ENCODE measurements at places on chromosomes 3 and 15.

DNA sequence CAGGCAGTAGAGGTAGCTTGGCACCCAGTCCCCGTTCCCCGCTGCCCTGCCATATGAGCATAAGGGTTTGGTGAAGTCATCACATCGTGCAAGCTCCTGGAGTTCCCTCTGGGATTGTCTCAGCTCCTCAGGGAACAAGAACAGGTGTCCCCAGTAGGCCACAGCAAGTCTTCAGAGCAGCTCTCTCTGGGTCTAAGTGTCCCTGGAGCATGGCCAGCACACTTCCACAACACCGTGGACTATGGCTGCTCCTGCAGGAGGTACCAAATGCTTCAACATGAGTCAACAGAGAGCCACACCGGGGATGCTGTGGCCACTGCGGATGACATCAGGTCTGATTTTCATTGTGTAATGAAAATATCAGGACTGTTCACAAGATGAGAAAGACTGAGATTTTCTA, 23.1 kb downstream of the ABHD6 start:
- no peak for DNase-seq

DNA sequence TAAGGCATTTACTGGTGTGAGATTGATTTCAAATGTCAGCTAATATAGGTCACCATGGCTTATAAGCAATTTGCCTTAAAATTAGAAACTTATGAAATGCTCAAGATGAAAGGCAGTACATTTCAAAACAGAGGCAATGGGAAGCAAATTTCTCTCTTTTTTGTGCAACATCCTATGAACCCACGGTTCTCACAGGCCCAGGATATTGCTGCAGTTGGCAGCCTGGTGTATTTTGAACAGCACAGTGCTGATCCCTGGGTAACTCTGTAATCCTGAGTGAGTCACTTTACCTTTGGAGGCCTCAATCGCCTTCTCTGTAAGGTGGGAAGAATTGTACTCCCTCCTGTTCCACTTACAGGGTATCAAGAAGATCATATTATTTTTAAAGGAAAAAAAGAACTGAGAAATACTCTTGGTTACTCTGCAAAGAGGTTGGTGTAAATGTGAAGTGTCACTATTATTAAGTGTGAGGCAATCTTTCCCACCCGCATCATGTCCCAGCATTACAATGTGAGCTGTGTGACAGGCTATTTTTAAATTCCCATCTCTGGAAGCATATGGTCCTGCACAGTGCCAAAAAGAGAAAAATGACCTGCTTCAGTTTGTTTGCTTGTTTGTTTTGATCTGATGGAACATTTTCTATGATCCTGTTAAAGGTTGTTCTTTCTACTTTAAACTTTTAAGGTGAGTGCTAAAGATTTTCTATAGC, 190.1 kb upstream of the LPP start:
- no peak for DNase-seq

DNA sequence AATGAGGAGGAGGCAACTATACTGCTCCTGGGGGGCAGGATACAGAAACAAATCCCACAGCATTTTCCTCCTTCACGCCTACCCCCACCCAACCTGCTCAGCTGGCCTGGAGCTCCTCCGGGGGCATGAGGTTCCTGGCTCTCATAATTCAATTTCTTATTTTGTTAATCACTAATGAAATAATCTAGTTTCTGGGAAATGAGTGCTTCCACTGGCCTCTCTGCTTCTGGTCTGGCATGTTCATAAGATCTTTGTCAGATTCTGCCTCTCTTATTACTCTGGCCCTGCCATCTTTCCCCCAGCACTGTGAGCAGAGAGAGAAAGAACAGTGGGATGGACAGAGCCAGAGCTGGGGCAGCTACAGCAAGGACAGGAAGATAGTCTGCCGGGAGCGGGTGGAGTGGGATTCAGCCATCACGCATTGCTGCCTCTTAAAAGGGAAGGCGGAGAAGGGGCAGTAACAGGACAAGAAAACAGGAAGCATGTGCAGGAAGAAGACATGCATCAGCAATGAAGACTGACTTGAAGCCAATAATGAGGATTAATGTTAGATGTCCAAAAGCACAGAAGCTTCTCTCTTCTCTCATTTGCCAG, 13.6 kb downstream of the RPAP1 start:
- no peak for DNase-seq

DNA sequence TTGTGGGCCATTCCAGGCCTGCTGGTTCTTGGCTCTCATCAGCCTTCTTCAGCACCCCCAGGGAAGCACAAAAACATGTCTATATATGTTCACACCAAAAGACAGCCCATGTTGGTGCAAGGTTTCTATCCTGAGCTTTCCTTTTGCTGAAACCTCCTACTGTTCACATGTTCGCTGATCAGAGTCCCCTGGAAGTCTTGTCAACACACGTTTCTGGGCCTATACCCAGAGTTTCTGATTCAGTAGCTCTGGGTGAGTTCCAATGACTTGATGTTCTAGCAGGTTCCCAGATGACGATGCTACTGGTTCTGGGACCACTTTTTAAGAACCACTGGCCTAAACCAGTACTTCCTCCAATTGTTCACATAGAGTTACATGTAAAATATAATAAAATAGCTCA, 46.0 kb downstream of the SUCNR1 start:
- DNase-seq, result no peak

GRCh38 chr15:68526269-68526668, 52.5 kb upstream of the CORO2B start:
- no peak for DNase-seq

- no peak for DNase-seq
Observed at GRCh38 chr3:196268284-196269163, 19.0 kb downstream of the PCYT1A start.

DNA sequence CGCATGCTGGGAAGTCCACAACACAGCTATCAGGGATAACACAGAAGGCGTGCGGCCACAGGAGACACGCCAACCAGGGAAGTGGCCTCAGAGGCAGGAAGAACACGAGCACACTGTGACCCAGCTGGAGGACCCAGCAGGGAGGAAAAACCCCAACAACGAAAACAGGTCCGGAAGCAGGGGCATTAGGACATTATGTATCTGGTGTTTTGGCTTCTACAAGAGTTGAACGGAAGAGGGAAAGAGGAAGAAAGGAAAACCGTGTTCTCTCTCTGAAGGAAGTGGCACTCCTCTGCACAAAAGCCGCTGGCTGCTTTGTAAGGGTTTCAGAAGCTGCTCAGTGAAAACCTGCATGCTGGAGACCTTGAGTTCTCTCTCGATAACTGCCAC, 61.8 kb downstream of the HACD2 start:
- no peak for DNase-seq

DNA sequence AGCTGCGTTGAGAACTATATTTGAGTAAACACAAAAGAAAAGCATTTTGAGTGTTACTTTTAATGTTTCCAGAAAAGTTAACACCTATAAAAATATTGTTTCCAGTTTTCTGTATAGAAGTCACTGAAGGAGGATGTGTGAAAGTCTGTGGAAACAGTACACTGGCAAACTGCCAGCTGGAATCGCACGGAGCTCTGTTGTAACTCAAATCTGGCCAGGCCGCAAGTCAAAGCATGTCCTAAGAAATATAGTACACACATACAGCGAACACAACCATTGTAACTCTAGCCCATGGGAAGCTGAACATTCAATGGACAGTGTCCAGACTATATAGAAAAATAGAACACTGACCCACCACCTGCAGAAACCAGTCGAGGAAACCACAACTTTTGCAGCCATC, 657.2 kb downstream of the FHIT start:
- no peak for DNase-seq

GRCh38 chr15:44971036-44971435, 14.5 kb downstream of the TERB2 start:
- no peak for DNase-seq

- DNase-seq, result no peak
Observed at GRCh38 chr15:66269326-66270090, 16.0 kb upstream of the MEGF11 start.

DNA sequence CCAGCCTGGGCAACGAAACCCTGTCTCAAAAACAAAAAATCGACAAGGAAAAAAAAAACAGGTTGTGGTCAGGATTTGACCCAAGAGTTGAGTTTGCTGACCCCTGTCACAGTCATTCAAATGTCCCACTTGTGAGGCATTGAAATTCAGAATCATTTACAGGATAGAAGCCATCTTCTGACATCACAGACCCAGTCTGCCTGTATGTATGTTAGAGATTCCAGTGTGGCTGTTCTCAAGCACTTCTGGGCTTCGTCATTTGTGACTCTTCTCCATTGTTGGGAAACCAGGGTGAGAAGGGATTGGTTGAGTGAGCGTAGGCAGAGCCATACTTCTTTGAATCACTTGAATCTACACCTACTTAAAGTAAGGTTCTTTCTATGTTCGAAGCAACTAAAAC, 57.1 kb downstream of the LMLN start:
- DNase-seq, result no peak

DNA sequence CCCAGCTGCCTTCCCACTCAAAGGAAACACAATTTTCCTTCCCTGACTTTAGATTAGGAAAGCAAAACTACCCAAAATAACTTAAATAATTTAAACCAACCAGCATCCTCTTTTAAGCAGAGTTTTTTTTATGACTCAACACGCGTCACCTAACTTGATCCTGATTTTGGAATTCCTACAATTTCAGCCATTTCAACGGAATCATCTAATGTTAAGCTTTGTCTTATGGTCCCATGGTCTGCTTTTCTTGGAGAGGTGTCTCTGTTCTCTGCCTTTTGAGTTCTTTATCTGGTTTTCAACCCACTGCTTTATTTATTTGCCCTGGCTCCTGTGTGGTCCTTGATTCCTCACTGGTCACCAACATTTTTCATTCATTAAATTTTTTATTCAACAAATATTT, 219.2 kb upstream of the ARHGEF26 start:
- no peak for DNase-seq

DNA sequence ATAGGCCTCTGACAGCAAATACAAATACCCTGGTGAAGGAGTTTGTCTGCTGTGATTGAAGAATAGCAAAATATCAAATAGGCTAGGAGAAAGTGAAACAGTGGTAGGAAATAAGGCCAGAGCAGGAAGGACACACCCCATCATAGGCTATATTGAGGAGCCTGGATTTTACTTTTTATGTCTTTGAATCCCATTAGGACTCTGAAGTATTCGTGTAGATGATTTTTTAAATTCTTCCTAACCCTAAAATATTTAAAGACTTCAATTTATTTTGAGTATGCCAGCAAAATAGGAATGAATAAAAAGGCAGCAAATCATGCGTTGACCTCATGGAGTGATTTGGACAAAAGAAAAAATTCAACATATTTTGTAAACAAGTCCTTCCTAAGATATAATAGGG, 562.8 kb downstream of the NAALADL2 start:
- no peak for DNase-seq

- no peak for DNase-seq
Observed at GRCh38 chr15:33046329-33046728, 148.2 kb downstream of the FMN1 start.

DNA sequence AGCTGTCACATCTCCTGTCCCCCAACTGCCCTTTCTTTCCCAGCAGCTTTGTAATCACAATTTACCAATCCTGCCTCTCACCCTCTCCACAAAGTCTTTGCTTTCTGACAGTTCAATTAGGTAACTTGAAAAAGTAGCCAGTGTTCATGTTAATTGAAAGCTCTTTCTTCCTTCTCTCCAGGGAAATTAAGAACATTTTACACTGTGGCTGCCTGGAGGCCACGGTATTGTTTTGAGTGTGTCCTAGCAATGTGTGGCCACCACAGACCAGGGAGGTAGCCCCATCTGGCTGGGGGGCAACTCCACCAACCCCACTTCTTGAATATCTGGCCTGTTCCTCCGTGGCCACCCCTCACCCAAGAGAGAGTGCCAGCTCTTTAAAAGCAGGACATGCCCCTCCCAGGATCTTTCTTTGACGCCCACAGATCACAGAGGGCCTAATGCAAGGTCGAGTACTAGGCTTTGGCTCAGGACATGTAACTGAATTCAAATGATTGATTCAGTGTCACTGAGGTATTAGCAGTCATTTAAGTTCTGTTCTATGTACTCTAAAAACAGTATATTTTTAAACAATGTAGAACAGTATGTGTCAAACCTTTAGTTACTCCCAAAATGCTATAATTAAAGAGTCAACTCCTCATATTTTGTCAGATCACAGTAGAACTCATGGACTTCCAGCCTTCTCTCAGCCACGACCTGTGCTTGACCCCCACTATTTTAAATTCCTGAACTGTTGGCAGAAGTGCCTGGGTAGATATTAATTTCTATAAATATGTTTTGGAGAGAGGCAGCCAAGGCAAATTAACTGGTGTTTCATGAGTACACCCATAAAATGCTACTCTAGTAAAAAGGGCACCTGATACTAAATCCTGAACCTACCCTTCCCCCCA, 164.5 kb downstream of the TNIK start:
- no peak for DNase-seq

GRCh38 chr3:127900536-127900935, 14.5 kb upstream of the KBTBD12 start:
- no peak for DNase-seq

DNA sequence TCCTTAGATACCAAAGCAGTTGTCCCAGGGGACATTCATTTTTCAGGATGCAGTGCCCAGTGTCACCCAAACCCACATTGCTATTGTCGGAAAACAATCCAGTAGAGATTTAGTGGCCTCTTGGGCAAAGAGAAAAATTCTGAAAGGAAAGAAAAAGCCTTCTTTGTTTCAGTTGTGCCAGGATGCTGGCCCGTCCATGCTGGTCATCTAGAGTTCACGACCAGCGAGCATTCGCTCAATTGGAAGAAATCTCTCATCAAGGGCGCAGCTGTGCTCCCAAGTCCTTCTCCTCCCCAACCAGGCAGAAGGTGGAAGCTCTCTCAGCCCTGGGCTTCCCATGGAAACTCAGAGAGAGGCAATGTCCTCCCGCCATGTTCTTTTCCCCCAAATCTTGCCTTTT, 123.7 kb downstream of the MTHFS start:
- DNase-seq, result no peak

- DNase-seq, result no peak
Observed at GRCh38 chr3:39505866-39506742, 38.6 kb downstream of the MOBP start.

GRCh38 chr15:65405791-65406423, 16.8 kb downstream of the IGDCC4 start:
- DNase-seq, result no peak

DNA sequence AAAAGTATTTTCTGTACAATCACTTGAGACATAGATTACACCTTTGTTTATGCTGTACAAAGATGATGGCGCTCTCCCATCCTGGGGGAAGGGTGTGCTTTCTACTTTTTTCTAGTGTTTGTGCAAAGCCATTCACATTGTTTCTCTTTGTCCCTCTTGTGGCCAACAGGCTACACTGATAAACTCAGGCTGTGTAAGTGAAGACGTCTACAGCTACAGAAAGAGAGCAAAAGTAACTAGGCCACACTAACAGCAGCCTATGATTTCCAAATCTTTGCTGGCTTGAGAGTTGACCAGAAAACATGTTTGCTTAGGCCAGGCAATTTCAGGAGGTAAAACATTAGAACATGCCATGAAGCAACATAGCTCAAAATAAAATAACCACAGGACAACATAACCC, 75.1 kb downstream of the FOXB1 start:
- no peak for DNase-seq

- no peak for DNase-seq
Observed at GRCh38 chr3:170907637-170908234, 701 bp downstream of the EIF5A2 start.

- DNase-seq, result no peak
Observed at GRCh38 chr3:185716436-185717108, 108.3 kb downstream of the IGF2BP2 start.

- no peak for DNase-seq
Observed at GRCh38 chr3:129598000-129598381, 8.5 kb downstream of the PLXND1 start.
